ENCODE measurements at places on chromosomes 3 and 15.

GRCh38 chr3:154783061-154783460, 297.1 kb upstream of the MME start:
- no peak for DNase-seq

- no peak for DNase-seq
Observed at GRCh38 chr15:37682304-37682703, 252.1 kb upstream of the TMCO5A start.

DNA sequence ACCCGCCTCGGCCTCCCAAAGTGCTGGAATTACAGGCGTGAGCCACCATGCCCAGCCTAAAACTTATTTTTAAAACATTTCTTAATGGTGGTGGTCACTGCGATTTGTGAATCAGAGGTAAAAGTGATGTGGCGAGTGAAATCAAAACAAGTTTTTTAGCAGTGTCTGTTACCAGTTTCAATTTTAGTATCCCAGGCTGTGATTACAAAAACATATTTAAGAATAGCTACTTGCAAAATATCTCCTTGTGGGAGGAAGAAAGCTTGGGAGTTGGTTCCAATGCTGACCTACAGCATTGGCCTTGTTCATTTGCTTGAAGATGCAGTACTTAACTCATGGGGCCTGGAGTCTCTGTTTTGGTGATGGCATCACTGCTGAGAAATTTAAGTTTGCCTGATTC, 4.5 kb downstream of the RAB7A start:
- DNase-seq: no peak

- no peak for DNase-seq
Observed at GRCh38 chr3:132285620-132285945, 31.6 kb upstream of the ACP3 start.
